ENCODE measurements at places on chromosomes 4 and X.

DNA sequence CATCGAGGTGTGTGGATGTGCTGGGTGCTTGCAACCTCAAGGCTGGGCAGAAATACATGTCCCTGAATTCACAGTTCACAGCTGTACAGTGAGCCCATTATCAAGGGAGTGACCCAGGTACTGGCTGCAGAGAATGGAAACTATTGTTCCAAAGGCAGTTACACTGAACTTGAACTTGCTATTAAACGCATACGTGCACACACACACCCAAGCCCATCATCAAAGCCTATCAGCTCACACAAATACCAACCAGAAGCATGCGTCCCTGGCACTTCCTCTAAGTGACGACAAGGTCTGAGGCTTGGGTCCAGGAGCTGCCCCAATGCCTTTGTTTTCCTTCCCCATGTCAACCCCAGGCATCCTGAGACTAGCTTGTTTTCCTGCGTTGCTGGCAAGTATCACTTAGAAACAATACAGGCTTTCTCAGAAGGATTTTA is 88.6 kb downstream of the IRF2 start:
- no peak for DNase-seq

- no peak for DNase-seq
Measured at GRCh38 chr4:140044337-140044902, 109.6 kb downstream of the MAML3 start.

DNA sequence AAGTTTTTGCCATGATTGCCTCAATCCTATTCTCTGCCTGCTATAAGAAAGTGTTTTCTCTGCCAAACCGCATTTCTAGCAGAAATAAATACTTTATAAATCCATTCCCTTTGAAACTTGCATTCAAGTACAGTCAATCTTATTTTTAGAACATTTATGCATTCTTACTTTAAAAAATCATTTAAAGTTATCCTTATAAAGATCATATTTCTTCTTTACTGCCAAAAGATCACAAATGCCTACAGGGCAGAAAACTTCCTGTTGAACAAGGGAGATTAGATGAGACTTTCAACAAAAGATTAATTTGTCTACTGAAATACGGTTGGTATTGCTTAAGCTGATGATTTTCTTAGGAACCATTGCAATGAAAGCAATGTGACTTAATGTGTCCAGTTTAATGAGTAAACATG is 207.2 kb upstream of the SLIT2 start:
- DNase-seq, result no peak

DNA sequence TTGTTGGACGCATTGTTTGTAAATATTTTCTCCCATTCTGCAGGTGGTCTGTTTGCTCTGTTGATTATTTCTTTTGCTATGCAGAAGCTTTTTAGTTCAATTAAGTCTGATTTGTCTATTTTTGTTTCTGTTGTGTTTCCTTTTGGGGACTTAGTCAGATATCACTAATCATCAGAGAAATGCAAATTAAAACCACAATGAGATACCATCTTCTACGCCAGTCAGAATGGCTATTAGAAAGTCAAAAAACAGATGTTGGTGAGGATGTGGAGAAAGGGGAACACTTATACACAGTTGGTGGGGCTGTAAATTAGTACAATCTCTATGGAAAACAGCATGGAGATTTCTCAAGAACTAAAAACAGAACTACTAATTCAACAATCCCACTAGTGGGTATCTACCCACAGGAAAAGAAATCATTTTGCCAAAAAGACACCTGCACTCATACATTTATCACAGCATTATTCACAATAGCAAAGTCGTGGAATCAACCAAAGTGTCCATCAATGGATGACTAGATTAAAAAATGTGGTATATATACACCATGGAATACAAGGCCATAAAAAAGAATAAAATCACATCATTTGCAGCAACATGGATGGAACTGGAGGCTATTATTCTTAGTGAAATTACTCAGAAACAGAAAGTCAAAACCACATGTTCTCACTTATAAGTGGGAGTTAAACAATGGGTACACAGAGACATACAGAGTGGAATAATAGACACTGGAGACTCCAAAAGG is 8.1 kb downstream of the COQ2 start:
- DNase-seq, result no peak

GRCh38 chr4:24405341-24405740 is 179.0 kb downstream of the DHX15 start:
- no peak for DNase-seq

DNA sequence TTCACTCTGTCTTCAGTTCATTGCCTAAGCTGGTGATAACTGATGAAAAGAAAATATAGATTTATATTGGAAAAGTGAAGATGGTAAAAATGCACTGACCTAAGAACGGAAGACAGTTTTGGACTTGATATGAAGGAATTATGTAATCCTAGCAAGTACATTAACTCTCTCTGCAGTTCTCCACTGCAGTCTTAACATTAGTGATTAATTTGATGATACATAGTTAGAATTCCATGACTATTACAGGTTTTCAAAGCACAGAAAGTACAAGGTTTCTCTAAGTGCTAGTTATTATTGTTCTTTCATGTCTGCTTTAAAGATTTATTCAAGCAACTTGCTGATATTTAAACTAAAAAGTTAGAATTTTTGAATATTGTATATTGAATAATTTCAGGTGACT is 1591.7 kb upstream of the ADGRL3 start:
- DNase-seq, result no peak

GRCh38 chrX:80749404-80749803 is 60.3 kb downstream of the BRWD3 start:
- DNase-seq, result no peak

DNA sequence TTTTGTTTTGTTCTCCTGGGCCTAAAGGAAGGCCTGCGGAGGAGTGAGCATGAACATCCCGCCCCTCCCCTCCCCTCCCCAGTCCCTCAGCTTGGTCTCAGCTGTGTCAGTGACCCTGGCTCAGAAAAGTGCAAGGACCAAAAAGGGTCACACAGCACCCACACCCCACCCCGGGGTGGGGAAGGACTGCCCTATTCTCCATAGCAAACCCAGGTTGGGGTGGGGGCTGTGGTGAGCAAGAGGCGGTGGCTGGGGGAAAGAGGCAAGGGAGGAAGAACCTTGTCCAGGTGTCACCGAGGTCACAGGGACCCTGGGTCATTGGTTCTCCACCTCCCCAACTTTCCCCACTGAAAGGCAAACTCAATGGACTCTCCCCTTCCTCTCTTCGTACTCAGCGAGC is 7.6 kb upstream of the MSX1 start:
- DNase-seq, result no peak

DNA sequence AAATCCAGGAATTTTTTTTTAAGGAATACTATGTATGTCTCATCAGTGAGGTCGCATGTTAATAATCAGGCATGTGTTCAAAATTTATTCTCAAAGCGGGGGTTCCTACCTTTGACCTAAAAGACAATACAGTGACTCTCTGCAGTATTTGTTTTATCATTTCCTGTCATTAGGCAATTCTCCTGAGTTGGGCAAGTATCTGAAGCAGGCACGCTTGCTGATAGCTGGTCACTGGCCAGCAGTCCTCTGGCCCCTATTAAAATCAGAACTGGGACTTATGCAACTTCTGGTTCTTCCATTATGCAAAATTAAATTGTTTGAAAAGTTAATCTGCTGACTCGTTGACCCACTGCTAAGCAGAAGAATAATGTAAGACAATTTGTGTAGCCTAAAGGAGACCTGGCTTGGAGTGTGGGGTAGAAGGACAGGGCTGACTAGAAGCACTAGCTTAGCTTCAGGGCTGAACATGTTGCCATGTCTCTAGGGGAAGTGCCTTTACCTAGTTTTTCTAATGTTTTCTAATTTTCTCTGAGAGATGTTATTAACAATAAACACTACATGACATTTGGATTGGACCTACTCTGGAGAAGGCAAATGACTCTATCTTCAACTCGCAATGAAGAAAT is 36.0 kb upstream of the GABRA2 start:
- no peak for DNase-seq

- DNase-seq, result no peak
Measured at GRCh38 chrX:54950730-54951375, 30.2 kb downstream of the TRO start.

DNA sequence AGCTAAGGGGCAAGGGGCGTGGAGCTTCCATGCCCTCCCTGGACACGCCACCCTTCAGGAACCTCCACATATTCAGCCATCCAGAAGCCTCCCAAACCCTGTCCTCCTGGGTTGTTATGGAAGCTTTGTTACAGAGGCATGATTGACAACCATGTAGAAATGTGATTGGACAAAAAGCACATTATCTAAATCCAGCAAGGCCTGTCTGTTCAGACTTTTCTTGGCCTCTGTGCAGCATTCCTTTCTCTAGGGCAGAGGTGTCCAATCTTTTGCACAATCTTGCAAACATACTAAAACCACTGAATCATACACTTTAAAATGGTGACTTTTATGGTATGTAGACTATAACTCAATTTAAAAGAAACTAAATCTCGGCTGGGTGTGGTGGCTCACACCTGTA is 12.7 kb downstream of the STEEP1 start:
- no peak for DNase-seq

DNA sequence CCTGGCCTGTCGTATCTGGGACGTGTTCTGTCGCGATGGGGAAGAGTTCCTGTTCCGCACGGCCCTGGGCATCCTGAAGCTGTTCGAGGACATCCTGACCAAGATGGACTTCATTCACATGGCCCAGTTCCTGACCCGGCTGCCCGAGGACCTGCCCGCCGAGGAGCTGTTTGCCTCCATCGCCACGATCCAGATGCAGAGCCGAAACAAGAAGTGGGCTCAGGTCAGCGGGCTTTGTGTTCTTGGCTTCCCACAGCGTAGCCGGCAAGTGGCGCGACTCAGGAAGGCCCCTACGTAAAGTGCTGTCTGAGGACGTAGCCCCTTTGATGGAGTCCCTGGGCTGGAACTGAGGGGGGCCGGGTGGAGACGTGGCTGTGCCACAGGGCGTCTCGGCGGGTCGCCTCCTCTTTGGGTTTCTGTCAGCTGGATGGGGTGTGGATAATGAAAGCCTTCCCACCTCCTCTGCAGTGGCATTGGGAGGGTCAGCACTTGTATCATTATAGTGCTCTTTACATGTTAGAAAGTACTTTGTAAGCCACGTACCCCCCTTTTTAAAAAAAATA is 18.1 kb upstream of the TADA2B start:
- no peak for DNase-seq

DNA sequence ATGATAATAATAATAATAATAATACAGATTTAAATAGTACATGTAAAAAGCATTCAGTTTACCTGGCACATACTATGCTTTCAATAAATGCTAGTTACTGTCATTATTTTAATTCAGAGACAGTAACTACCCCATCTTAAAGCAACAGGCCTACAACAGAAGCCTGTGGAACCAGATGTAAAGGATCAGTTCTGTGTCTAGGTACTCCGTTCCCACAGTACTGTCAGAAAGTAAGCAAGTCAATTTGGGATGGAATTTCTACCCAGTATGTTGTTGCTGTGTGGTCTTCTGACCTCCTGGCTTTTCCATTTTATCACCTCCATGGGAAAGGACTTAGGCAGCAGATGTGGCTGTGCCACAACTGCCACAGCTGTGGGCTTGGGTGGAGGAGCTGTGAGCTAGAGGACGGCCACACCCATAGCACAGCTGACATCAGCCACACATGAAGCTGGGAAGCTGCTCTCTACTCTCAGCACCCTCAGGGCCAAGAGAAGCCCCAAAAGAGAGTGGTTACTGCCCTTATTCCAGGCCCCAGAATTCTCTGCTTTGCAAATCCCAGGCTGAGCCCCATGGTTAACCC is 102.8 kb downstream of the CBR4 start:
- no peak for DNase-seq

DNA sequence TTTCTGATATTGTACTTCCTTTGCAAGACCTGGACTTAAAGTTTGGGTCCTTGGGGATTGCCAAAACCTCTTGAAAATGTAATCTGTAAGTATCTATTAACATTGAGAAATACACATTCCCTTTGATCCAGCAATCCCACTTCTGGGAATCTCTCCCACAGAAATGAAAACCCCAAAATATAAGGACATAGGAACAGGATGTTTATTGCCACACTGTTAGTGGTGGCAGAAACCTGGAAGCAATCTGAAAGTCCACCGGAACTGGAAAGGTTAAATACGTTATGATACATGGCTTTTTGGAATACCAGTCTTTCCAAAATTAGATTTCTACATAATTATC is 71.2 kb upstream of the STX18 start:
- no peak for DNase-seq

DNA sequence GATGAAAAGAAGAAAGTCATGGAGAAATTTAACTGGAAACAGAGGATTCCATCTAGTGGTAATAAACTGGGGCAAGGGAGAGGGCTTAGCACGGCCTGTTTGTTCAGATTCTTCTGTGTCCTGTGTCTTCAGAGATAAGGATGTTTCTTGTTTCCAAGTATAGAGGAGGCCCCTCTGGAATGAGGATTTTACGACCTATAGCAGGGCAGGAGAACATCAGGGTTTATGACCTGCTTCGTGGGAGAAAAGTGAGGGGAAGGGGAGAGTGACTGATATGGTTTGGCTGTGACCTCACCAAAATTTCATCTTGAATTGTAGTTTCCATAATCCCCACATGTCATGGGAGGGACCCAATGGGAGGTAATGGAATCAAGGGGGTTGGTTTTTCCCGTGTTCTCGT is 93.0 kb upstream of the LDB2 start:
- no peak for DNase-seq

- DNase-seq, result no peak
Measured at GRCh38 chr4:182301736-182302135, 58.5 kb downstream of the TENM3 start.

DNA sequence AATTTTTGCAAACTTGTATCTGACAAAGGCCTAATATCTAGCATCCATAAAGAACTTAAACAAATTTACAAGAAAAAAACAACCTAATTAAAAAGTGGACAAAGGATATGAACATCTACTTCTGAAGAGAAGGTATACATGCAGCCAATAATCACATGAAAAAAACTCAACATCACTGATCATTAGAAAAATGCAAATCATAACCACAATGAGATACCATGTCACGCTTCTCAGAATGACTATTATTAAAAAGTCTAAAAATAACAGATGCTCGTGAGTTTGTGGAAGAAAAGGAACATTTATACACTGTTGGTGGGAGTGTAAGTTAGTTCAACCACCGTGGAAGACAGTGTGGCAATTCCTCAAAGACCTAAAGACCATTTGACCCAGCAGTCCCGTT is 24.0 kb downstream of the CEP44 start:
- DNase-seq, result no peak

- no peak for DNase-seq
Measured at GRCh38 chr4:1609901-1610790, 74.0 kb downstream of the FAM53A start.

Measured in stimulated activated CD4-positive, alpha-beta T cell treated with anti-CD3 and anti-CD28 coated beads, Interleukin-1b, Interleukin-23, amount 100 ng/mL, for 1 hour (primary cell).